Breast epithelium (tissue), 4 donors: ENCODE measurements at places on chromosomes 7 and 10. TPM values are rescaled to one million over a fixed set of nuclear protein-coding genes. Genes with fewer than 3 reads are reported as not detected.

PTN gene
- 343 TPM for total RNA-seq

GRCh38 chr7:24778543-24779282, 21.4 kb upstream of the GSDME start:
- DNase-seq: peak; percentile 26
- no peak overlapping the region for H3K4me3 ChIP-seq
- no peaks in the 10 kb centered on the region for H3K36me3 ChIP-seq
- H3K27me3 ChIP-seq: no peaks in the 10 kb centered on the region
- no peaks in the 10 kb centered on the region for H3K4me1 ChIP-seq
- H3K27ac ChIP-seq: no peak overlapping the region

GRCh38 chr7:83267141-83267631, 104.5 kb upstream of the PCLO start:
- H3K36me3 ChIP-seq: no peaks in the 10 kb centered on the region
- H3K4me3 ChIP-seq: no peak overlapping the region
- no peaks in the 10 kb centered on the region for H3K27me3 ChIP-seq
- no peak overlapping the region for H3K27ac ChIP-seq
- no peak for DNase-seq
- no peaks in the 10 kb centered on the region for H3K4me1 ChIP-seq

DNA sequence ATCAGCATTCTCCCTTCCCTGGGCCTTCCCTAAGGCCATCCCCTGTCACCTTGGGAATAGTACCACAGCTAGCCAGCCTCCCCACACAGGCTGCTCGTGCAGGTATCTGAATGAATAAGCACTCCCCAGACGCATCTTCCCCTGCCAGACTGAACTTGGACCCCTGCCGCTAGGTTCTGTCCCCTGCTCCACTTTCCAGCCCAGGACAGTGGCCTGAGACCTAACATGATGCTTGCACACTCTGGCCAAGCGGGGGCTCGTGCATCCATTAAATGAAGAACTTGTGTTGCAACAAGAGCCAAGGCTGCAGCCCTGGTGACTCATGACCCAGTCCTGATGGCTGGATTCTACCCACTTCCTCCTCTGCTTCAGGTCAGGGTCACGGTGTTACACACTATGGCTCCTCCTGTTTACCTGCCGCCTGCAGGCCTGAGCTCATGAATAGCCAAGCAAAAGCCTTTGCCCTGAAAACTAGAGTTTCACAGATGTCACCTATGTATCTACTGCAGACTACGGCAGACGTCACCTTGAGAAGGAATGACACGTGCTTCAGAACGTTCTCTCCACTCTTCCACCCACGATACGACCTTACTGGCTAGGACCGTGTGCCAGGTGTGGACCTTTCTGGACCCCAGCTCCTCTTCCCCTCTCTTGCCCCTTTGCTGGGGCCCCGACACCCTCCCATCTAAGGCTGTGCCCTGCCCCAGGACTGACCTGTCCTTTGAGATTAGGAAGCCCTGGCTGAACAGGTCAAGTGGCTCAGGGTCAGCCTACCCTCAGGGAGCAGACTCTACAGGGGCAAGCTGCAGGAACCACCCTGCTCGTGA, 6.5 kb downstream of the ASB13 start:
- no peaks in the 10 kb centered on the region for H3K36me3 ChIP-seq
- no peak overlapping the region for H3K4me3 ChIP-seq
- H3K27me3 ChIP-seq: no peaks in the 10 kb centered on the region
- no peak for DNase-seq
- H3K4me1 ChIP-seq: no peaks in the 10 kb centered on the region

SOSTDC1 gene
- total RNA-seq: 2.6 TPM

DNA sequence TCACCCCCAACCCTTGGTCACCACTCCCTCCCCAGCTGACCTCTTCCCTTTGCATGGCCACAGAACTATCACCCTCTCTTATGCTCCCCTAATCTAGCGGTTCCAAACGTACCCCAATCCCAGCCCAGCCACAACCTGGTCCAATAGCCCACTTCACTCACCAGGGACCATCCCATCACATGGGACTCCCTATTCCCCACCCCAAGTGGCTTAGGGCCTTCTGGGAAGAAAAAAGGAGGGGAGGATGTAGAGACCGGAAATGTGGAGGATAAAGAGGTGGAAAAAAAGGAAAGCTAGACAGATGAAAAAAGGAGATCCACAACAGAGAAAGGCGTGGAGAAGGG, 30.3 kb upstream of the PAX2 start:
- H3K36me3 ChIP-seq: no peaks in the 10 kb centered on the region
- no peak overlapping the region for H3K4me3 ChIP-seq
- H3K4me1 ChIP-seq: peaks cover 7% of the 10 kb centered on the region
- no peak for DNase-seq
- no peak overlapping the region for H3K27ac ChIP-seq

CDHR3 gene
- 4.6 TPM for total RNA-seq
